ENCODE measurements at places on chromosomes 12 and 14. TPM values are rescaled to one million over a fixed set of nuclear protein-coding genes. Genes with fewer than 3 reads are reported as not detected.

Gene CAPZA3
- total RNA-seq = not detected

- DNase-seq = no peak
- H3K4me1 ChIP-seq = no peaks in the 10 kb centered on the region
- no peaks in the 10 kb centered on the region for H3K27me3 ChIP-seq
- H3K4me3 ChIP-seq = no peak overlapping the region
- no peak overlapping the region for H3K27ac ChIP-seq
- H3K36me3 ChIP-seq = no peaks in the 10 kb centered on the region
These were observed 17.5 kb downstream of the RAD51B start for GRCh38 chr14:67837011-67837624.

DNA sequence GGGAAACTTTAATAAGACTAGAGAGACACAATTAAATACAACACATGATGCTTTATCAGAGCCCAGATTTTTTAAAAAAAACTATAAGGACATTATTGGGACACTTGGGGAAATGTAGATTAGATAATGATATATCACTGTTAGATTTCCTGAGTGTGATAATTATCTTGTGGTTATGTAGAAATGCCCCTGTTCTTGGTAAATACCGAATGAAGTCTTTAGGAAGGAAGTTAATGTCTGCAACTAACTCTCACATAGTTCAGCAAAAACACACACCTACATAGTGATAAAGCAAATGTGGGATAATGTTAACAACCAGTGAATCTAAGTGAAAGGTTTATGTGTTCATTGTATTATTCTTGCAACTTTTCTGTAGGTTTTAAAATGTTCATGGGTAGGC lies 14.6 kb upstream of the CACNB3 start:
- no peaks in the 10 kb centered on the region for H3K36me3 ChIP-seq
- no peaks in the 10 kb centered on the region for H3K4me1 ChIP-seq

DNA sequence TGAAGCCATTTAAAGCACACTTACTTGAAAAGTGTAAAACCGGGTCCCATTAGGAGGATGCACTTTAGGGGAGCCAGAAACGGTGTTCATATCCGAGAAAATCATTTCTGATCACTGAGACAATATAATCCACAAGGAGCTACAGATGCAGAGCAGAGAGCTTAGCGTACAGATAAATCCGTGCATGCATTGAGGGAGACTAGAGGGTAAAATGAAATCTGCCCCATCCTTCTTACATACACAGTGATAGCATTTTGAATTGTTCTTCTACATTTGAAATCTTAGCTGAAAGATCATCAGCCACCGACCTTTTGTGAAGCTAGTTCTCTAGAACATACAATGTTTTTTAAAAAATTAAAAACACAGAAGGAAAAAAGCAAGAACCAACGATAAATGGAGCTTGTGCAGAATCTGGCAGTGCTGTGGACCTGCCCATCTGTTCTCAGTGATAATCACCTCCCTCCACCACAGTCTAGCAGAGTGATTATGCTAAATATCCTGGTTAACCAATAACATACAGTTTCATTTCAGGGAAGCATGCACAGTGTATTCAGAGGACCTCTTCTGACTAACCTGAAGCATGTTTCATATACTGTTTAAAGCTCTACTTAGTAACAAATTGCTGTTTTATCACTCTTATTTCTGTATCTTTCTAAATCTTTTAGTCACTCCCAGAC lies 161.1 kb downstream of the PPFIA2 start:
- no peak overlapping the region for H3K27ac ChIP-seq
- H3K27me3 ChIP-seq = no peaks in the 10 kb centered on the region
- no peaks in the 10 kb centered on the region for H3K36me3 ChIP-seq
- no peak overlapping the region for H3K4me3 ChIP-seq
